Omental fat pad (tissue), 4 donors: ENCODE measurements at places on chromosomes 2 and 18.

DNA sequence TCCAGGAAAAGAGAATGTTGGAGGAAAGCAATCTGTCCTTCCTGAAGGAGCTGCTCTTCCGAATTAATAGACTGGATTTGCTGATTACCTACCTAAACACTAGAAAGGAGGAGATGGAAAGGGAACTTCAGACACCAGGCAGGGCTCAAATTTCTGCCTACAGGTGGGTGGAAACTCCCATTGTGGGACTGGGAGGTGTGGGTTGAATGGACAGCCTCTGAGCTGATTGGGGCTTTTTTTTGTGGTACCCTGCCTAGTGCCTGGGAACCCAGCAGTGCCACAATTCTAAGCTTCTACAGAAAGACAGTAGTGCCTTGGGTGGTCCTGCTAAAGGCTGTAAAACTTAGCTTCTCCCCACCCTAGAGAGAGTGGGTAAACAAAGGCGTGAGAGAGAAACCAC lies 6.3 kb downstream of the CASP8 start:
- no peak for DNase-seq

DNA sequence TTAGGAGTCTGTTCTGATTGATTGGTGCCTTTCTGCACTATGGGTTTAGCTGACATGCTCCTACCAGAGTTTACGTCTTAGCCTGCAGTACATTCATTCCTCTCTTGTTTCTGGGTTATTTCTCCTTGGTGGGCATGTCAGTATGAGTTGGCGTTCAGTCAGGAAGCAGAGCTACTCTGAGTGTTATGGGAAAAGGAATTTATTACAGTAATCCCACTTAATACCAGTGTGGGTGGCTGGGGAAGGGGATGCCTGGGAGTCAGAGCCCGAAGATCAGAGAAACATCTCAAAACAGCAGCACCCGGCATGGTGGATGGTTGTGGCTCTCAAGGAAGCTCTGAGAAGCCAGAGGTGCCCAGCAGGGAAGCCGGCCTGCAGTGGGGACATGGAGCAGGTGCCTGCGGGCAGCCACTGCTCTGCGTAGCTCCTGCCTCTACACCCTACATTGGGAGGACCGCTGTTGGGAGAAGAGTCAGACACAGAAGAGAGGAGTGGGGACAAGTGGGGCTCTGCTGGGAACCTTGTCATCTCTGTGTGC lies 48.9 kb downstream of the RAB31 start:
- no peak for DNase-seq

GRCh38 chr2:147649998-147650397 lies 194.8 kb upstream of the ACVR2A start:
- no peak for DNase-seq

GRCh38 chr2:152693033-152693432 lies 24.2 kb downstream of the PRPF40A start:
- no peak for DNase-seq

DNA sequence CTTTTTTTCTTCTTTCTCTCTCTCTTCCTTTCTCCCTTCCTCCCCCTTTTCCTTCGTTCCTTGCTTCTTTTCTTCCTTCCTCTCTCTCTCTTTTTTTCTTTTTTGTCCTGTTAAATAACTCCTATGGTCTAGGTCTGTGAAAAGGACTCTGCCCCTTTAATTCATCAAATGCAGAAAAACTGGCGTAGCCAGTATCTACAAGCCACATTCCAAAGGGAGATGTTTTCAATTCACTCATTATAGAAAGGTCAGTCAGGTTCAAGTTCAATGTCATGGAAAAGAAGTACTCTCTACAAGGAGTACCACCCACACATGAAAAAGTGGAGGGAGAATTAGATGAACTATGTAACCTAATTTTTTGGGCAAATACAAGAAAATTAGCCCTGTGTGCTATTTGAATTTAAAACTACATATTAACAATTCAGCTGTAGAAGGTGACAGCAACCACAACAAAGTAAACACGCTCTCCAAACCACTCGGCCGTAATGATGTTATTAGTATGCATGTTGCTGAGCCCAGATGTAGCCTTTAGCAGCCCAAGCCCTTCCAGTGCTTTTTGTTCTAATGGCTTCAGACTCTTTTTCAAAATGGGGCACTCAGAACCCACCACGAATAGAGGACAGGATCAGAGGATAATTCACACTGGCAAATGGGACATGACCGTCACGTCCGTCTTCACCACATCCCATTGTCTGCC lies 735.4 kb upstream of the FANCL start:
- DNase-seq: no peak

GRCh38 chr18:59555995-59556659 lies 141.1 kb downstream of the CCBE1 start:
- DNase-seq: no peak

DNA sequence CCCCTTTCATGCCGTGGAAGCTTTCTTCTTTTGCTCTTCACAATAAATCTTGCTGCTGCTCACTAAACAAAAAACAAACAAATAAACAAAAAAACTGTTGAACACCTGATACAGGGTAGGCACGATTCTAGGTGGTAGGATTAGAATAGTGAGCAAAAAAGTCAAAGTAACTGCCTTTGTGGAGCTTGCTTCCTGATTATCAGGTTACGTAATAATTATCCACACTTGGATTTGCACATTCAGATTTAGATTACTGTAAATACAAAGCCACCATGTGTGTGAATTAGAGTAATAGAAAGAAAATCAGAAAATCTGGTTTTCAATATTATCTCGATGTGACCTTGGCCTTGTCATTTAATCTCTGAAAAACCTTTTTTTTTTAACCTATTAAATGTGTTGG lies 307.1 kb downstream of the NRXN1 start:
- DNase-seq: no peak

DNA sequence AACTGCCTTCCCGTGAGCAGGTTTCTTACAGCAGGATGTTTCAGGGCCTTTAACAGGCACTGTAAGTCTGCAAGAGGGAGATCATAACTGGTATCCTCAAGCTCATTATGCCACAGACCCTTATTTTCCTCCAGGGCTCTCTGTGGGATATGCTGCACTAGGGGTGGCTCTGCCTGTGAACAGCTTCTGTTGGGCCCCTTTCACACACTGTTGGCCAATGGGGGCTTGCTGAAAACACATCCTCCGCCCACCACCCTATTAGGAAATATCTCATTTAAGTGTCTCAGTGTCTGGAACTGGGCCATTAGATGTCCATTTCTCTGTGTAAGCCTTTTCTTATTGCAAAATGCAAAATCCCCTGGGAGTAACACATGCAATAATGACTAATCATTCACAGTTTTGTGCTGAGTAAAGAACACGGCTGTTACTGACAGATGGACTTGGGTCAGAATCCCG lies 414.3 kb upstream of the HS6ST1 start:
- DNase-seq: no peak

DNA sequence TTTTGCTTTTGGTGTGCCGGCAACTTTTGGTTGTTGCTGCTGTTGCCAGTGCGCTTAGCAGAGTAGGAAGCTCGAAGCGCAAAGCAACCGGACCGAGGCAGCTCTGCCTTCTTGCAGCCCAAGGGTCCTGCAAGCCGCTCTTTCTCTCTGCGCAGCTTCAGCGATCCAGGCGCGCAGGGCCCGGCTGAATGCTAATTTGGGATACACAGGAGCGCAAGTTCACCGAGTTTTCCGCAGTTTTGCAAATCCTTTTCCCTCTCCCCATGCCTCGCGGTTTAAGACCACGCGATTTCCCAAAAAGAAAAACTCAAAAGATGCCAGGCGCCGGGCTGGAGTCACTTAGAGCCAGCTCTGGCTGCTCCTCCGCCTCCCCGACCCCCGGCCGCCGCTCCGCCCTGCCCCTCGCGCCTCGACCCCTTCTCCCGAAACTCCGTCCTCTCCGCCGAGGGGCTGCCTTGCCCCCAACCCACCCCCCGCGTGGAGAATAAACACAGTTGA lies 13.5 kb upstream of the SIX3 start:
- DNase-seq: no peak

DNA sequence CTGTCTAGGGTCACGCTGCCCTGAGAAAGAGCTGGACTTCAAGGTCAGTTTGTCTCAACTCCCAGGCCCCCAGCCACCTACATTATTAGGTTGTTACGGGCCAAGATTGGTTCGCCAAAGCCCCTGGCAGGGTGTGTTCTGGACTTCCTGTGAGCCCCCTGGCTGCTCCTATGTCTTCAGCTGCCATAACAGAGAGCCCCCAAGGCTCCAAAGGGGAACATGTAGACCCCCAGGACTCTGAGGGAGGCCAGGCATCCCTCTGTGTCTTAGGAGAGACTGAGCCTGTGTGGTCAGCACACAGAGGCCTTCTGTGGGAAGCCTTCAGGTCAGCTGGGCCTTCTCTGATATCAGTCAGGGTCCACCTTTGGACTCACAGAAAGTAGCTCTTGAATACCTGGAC lies 58.3 kb downstream of the INHBB start:
- no peak for DNase-seq

GRCh38 chr18:35389095-35389618 lies 12.0 kb upstream of the ZNF396 start:
- no peak for DNase-seq

DNA sequence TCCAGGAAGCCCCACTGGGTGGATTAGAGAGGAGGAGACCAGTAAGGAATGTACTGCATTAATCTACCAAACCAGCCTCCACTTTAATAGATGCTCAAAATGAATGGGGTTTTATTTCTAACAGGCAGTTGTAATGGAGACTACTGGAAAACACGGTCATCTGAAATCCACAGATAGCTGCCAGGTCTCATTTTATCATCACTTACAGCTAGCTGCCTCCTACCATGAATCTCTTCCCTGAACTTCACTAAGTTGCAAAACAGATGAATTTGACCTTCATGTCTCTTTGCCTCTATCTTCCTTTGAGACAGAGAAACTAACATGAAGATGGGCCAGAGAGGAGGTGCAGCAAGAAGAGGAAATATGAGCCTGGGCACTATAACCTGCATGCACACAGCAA lies 21.9 kb downstream of the ZBTB7C start:
- DNase-seq: no peak

DNA sequence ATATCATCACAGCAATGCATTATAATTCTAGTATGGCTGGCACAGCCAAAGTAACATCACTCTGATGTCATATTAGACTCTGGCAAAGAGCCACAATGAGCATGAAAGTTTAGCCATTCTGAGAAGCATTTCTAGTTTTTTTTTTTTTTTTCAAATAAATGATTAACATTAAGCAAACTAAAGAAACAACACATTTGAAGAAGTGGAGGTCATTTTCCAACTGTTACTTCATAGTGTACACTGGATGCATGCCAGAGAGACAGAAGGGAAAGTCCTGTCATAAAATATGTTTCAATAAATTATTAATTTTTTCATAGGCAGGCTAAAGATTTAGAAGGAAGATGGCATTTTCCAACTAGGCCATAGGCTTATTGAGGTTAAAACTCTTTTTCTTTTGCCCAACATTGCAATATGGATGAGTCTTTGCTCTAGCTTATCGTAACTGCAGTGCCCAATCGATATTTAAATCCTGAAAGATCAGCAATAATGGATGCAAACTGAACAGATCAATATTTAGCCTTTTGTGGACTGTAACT lies 1630.4 kb upstream of the ACVR2A start:
- DNase-seq: no peak

GRCh38 chr2:42410742-42411514 lies 49.9 kb upstream of the COX7A2L start:
- DNase-seq: no peak

DNA sequence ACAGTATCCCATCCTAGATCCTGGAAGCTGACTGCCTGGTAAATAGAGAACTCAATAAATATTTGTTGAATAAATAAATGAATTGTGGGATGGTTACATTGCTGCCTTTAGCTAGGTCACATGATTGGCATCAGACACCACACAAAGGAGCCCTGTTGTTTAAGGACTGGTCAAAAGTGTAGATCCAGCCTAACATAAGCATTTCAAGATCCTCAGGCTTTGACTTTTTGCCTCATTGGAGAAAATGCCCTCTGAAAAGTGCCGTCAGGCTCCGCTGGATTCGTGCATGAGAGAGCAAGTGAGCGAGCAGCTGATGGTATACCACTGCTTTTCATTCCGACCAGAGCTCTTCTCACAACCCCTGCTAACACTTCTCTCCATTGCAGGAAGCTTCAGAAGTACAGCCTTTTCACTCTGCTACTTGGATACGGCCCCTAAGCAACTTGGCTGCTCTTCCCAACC lies 1.3 kb upstream of the ZNF24 start:
- no peak for DNase-seq

GRCh38 chr2:112491946-112492345 lies 10.0 kb downstream of the TTL start:
- DNase-seq: no peak

DNA sequence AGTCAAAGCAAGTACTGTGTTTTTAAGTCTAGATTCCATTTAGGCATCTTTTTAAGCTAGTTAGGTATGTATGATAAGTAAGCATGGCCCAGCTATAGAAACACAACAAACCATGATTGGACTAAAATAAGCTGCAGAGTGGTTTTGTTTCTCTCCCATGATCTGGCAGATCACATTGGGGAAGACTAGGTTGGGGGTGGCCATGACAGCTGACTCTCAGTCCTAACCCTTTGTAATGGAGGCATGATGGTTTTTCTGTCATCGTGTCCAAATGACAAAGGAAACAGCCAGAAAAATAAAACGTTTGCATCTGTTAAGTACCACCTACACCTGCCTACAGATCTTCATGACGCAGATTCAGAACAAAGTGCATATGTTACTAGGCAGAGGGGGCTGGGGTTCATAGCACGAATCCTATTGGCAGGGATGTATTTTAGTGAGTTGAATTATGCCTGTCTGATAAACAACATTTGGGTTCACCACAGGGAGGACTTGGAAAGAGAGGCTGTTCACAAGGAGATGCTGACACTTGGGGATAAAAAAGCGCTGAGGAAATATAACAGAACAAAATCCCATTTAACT lies 33.8 kb upstream of the GALNT5 start:
- DNase-seq: no peak

GRCh38 chr2:102735416-102736109 lies 26.3 kb upstream of the TMEM182 start:
- DNase-seq: no peak

GRCh38 chr2:162579986-162580385 lies 236.1 kb downstream of the GCA start:
- no peak for DNase-seq

- no peak for DNase-seq
Measured at GRCh38 chr2:207215308-207215707, 49.6 kb upstream of the KLF7 start.

DNA sequence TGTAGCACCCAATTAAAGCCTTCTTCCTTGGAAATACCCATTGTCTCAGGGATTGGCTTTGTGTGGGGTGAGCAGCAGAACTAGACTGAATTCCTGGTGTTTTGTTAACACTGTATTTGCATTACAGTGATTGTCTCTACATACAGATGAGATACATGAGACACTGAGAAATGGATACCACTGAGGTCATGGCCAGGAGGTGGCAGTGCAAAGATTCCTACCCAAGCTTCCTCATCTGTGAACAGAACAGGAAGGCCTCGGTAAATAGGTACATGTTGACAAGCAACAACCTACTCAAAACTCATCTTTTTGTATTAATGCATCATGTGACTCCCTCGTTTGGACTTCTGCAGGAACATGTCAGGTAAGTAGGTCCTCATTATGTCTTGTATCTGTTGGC lies 445.8 kb upstream of the RGPD4 start:
- DNase-seq: no peak
